CD4-positive, alpha-beta T cell treated with Interleukin-1 beta for 1 hour (primary cell): ENCODE measurements at places on chromosomes 6 and 20.
A peak's percentile ranks its signal among the peaks of the same experiment; 100 is the strongest.

- DNase-seq, result no peak
These were observed 165.5 kb downstream of the BACH2 start for GRCh38 chr6:90131125-90131524.

GRCh38 chr20:25211273-25211672 is 15.8 kb downstream of the ENTPD6 start:
- DNase-seq, result no peak

- DNase-seq, result no peak
These were observed 15.8 kb upstream of the PPP1R16B start for GRCh38 chr20:38789503-38790199.

GRCh38 chr6:142569676-142570075 is 267.9 kb downstream of the ADGRG6 start:
- peak; percentile 10 for DNase-seq

DNA sequence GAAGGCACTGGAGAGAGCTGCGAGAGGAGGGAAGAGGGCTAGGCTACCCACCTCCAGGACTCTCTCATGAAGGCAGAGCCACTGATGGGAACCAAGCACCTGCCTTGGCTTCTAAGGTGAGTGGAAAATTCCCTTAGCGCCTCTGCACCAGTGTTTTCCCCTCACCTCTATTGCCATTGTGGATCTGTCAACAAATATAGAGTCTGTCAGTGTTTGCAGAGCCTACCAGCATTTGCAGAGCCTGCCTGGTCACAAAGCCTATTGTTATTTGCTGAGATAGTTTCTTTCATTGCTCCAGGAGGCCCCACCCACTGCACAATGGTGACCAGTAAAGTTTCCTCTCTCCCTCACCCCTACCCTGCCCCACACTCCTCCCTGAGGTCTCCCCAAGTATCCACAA is 141.9 kb downstream of the MRPL14 start:
- no peak for DNase-seq

GRCh38 chr20:1507276-1507675 is 16.1 kb upstream of the SIRPB2 start:
- DNase-seq, result no peak

- DNase-seq, result no peak
These were observed 245.3 kb upstream of the HSF2 start for GRCh38 chr6:122154155-122154554.

GRCh38 chr6:10736731-10737130 is 10.9 kb upstream of the TMEM14B start:
- no peak for DNase-seq

GRCh38 chr6:158322400-158322723 is 10.1 kb downstream of the TULP4 start:
- no peak for DNase-seq

DNA sequence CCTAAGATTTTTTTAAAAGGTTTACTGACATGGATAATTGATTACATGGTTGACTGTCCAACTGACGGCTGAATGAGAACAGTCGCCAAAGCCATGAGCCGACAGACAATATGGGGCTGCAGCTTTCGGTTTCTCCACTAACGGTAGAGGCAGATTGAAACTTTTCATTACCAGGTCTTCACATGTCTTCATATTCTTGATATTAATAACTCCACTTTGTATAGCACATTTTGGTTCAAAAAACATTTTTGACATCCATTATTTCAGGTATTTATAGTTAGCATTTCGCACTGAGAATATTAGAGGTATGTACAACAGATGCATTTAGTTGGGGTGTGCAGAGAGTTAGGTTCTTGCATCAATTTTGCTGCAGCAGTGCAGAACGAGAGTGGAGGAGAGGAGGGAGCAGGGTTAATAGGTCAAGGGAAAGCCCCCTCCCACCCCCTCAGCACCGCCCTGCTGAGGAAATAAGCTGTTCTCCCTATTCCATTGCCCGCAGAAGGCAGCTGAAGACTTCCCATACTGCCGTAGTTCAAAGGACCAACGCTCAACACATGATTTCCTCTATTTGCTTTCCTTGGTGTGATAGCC is 73.6 kb upstream of the ADTRP start:
- DNase-seq, result no peak

GRCh38 chr6:158714706-158715105 is 64.9 kb downstream of the SYTL3 start:
- no peak for DNase-seq

- peak; percentile 45 for DNase-seq
These were observed 1.1 kb upstream of the MAP3K5 start for GRCh38 chr6:136793363-136793762.

DNA sequence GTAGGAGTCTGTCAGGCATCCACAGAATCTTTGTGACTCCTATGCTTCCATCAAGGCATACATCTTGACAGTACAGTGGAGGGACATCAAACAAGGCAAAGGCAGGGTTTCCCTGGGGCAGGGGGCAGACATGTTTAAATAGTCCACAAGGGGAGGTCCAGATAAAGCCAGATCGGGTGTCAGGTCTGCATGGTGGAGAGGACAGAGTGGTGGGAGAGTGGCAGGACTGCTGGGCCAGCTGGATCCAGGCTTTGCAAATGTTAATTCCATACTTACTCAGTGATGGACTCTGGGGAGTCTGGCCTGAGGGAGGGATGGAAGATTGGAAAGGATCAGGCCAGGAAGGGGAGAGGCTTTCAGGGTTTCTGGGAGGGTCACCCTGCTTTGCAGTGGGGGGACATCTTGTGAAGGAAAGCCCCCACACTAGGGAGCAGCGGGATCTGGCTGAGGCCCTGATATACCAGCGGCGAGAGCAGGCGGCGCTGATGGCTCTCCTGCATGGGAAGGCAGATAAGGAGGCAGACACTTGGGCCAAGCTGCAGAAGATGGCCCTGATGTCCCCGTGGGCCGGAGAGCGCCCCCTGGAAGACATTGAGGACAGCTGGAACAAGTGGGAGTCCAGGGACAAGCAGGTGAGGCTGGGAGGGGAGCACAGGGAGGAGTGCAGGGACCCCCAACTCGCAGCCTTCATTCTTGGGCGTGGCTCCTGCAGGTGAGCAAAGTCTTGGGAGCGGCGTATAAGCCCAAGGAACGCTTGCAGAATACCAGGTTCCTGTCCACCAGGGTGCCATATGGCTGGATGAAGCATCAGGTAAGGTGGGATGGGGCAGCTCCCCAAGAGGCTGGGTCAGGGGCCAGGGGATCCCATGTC is 44.6 kb downstream of the SUN5 start:
- DNase-seq, result no peak

DNA sequence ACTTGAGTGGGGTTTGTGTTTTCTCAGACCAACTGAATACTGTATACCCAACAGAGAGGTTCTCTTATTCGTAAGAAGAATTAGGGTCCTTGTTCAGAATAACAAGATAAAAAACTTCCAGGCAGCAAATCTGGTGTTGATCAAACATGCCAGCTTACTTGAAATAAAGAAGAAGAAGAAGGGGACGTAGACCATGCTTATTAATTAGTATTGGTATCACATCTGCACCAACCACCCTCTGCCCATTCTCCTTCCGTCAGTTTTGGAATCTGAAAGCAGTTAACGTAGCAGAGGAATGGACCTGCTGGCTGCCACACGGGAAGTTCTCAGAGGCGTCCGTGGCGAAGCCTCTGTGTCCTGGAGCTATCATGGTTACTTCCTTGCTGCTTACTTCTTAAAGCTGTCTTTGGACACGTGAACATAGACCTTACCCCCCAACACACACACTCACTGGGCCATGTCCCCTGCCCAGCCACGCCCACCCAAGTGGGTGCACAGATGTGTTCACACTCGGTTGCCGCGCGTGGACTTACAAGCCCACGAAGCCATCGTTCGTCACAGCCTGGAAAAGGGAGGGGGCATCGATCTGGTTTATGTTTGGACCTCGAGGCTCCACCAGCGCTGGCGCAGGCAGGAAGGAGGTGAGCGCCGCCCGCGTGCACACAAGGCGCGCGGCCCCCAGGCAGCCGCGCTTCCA is 4.1 kb upstream of the DLL1 start:
- DNase-seq, result no peak

DNA sequence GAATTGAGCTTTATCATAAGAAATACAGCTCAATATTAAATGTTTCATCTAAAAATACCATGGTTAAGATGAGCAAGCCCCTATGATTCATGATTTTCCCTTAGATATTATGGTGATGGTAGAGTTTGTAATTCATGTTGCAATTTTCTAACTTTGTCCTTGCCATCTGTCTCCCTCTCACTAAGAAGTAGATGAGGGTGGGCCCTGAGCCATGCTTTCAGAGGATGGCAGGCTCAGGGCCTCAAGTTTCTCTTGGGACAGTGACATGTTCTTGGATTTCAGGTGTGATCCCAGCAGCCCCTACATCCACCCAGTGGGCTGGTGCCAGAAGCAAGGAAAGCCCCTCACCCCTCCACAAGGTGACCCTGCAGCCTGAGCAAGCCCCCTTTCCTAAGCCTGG is 25.6 kb downstream of the L3MBTL1 start:
- no peak for DNase-seq

- DNase-seq, result no peak
These were observed 35.2 kb downstream of the BMP6 start for GRCh38 chr6:7761051-7761450.

DNA sequence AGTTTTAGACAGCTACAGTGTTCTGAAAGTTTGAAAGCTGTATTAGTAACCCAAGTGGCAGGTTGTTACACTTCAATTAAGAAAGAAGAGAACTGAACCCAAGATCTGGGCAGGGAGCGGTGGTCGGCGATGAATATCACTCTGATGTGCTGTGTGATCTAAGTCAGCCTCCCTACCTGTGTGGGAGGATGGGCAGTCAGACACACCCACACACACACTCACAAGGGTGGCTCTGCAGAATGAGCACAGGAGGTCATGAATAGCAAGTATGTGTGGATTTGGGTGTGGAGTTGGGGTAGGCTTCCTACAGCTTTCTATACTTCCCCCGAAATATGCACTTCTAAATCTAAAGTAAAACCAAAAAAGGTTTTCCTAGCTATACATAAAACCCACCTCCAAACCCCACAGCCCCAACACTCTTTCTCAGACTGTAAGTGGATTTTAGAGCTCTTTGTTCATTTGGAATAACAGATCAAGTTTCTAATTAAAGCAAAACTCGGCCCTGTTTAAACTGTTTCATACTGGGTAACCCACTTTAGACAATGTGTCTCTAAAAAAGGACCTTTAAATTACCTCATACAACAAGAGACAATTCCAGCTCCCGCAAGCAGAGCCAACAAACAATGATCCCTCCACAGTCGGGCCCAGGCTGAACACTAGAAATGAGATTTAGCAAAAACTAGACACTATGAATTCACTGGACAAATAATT is 19.4 kb downstream of the TNFRSF21 start:
- DNase-seq, result no peak
